T-cell (primary cell): ENCODE measurements at places on chromosomes 12 and 14.

- DNase-seq, result no peak
These were observed 415.1 kb downstream of the BCAT1 start for GRCh38 chr12:24533716-24534352.

GRCh38 chr12:65139389-65139788, 18.3 kb upstream of the WIF1 start:
- no peak for DNase-seq

GRCh38 chr12:8455727-8456360, at the start of gene CLEC6A:
CLEC6A (plus strand) TSS chr12:8455962; CDS start chr12:8456112, 150 bp downstream.
- no peak for DNase-seq

- DNase-seq, result no peak
These were observed 108.8 kb upstream of the RFLNA start for GRCh38 chr12:124185971-124186686.

DNA sequence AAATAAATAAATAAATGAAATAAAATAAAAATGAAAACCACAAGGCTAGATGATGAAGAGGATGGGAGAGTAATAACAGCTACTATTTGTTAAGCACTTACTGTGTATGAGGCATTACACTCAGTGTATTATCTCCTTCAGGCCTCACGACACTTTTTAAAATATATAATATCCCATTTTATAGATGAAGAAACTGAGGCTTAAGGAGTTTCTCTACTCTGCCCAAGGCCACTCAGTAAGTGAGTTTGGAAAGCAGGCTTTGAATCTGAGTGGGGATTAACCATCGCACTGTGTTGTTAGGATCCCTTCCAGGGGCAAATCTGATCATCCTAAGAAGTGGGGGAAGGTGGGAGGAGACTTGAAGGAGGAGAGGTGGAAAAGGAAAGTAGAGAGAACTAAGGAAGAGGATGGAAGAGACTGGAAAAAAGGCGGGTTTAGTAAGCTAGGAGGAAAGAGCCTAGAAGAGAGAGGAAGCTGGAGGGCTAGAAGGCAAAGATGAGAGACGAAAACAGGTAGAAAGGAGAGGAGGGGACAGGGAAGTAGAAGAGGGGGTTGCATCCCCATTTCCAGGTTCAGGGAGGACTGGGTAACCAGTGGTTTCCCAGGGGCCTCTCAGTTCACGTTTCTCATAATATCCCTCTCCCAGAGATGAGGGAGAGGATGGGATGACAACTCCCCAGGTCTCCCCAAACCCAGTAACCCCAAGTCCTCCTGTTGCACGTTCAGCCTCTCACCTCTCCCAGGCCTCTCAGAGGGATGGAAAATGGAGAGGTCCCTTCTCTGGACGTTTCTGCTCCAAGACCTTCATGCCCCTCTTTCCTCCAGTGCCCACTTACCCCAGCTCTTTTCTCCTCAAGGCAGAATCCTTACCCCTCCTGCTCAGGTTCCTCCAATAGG, 1.7 kb downstream of the STAT6 start:
- no peak for DNase-seq

- no peak for DNase-seq
These were observed 11.0 kb upstream of the LALBA start for GRCh38 chr12:48580831-48581230.

GRCh38 chr14:69154779-69155178, 1.9 kb upstream of the DCAF5 start:
- DNase-seq, result no peak

DNA sequence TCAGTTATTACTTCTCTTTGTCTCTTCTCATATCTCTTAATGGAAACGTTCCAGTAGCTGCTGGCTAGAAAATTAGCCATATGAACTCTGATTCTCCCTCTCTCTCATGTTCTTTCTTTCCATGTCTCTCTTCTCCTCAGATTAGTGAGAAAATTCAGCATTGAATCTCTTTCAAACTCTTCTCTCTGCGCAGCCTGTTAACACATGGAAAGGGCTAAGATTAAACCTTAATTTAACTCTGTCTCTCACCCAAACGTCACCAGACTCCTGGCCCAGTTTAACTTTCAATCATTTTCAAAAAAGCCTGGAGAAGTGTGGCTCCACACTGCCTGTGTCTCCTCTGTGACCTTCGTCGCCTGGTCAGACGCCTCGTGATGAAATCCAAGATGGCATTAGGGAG, 1234.2 kb downstream of the BCL11B start:
- no peak for DNase-seq

- peak; percentile 72 for DNase-seq
These were observed 9.4 kb downstream of the ASPG start for GRCh38 chr14:104094709-104095425.

- DNase-seq, result no peak
These were observed 26.9 kb downstream of the WBP11 start for GRCh38 chr12:14776236-14776961.

DNA sequence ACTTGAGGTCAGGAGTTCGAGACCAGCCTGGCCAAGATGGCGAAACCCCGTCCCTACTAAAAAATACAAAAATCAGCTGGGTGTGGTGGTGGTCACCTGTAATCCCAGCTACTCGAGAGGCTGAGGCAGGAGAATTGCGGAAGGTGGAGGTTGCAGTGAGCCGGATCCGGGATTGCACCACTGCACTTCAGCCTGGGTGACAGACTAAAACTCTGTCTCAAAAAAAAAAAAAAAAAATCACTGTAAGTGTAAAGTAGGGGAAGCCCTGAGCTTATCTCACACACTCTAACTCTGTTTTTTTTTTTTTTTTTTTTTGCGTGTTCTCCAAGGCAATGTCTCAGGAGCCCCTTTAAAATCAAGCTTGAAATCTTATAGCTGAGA, 421 bp upstream of the RBMS2 start:
- DNase-seq, result no peak

GRCh38 chr14:61671082-61671481, 24.2 kb upstream of the HIF1A start:
- DNase-seq, result peak; percentile 30

DNA sequence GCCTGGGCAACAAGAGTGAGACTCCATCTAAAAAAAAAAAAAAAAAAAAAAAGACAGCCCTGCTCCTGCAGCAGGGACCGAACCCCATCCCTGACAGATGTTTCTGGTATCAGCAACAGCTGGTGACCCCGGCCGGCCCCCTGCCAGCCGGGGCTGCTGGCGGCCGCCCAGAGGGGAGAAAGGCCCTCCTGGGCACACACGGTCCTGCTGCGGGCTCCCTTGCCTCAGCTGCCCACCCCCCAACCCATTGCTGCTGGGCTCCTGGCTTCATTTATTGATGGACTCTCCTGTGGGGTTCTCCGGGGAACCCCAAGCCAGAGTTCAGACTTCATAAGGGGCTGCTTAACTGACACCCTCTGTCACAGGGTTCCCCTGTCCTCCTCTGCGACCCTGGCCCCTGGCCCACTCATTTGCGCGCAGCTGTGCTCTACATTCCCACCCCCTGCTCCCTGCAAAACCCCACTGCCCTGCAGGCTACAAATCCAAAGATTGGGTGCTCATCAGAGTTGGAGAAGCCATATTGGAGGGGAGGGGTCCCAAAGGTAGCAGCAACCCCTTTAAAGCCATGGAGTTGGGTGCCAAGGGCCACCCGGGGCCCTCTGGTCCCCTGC, 103.6 kb upstream of the RTL1 start:
- DNase-seq, result no peak

DNA sequence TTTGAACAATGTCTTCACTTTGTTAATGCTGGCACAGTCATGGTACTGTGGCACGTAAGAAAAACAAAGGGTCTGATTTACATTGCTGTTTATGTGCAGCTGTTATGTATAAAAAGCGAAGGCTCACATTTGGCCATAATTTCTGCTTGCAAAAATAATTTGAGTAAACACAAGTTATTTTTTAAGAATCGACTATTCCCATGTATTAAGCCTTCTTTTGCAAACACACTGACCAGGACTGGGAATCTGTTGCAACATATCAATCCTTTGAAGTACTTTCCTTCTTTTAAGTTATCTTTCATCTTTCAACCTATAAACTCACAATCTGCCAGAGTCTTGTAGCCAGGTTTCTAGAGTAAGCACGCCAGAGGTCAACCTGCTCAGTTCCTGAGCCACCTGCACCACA, 145.4 kb upstream of the BMP4 start:
- no peak for DNase-seq

GRCh38 chr12:71799106-71799505, 40.5 kb upstream of the TBC1D15 start:
- no peak for DNase-seq

GRCh38 chr12:28998662-28999120, 150.4 kb upstream of the FAR2 start:
- no peak for DNase-seq

DNA sequence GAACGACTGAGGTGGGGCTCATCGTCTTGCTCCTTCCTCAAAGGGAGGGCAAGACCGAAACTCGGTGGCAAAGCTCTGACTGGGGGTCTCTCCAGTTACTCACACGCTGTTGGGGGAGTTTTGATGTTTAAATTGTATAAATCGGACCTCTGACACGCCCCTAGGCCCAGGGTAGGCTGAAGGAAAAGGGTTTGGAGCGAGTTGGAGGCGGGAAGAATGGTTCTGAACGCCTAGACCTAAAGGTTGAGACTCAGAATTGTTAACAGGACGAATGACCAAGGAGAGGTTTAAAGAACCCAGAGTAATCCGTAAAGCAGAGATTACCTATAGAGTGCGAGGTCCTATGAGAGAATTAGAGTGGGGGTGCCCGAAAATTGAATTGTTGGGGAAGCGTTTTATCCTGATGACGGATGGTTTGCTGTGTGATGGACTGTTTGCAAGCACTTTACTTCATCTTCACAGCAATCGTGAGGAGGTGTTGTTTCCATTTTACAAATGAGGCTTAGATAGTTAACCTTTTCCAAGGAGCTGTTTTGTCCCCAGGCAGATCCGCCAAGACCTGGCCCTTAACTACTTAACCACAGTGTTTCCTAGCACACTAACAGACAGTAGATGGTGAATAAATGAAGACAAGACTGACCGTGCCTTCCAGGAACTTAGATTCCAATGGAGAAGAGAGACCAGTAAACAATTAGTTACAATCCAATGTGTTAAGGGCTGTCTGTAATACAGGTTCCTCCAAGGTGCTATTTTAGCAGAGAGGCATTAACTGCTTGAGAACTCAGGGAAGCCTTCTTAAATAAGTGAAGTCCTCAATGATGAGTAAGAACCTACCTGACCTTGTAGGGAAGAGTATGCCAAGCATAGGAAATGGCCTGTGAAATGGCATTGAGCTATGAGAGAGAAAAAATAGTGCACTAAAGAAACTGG, 929 bp upstream of the UBE2N start:
- DNase-seq, result no peak

GRCh38 chr14:72558721-72559120, 335.2 kb downstream of the DPF3 start:
- DNase-seq, result no peak

GRCh38 chr14:104392001-104392395, 187.6 kb upstream of the C14orf180 start:
- DNase-seq, result no peak

- no peak for DNase-seq
These were observed 51.1 kb upstream of the EIF5 start for GRCh38 chr14:103282932-103283331.

DNA sequence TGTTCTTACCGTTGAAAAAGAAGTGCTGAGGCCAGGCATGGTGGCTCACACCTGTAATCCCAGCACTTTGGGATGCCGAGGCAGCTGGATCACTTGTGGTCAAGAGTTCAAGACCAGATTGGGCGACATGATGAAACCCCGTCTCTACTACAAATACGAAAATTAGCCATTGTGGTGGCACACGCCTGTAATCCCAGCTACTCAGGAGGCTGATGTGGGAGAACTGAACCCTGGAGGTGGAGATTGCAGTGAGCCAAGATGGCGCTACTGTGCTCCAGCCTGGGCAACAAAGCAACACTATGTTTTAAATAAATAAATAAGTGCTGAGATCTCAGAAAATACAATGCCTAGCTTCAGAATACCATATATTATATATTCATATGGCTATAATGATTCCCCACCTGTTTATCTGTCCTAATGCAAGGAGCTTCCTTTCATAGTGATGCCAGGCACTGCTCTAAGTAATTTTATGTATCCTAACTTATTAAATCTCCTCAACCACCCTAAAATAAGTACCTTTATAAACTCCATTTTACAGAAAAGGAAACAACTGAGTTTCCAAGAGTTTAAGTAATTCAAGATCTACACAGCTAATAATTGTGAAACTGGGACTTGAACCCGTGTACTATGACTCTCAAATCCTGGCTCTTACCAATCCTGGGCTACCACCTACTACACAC, 7.3 kb downstream of the PHLDA1 start:
- no peak for DNase-seq

DNA sequence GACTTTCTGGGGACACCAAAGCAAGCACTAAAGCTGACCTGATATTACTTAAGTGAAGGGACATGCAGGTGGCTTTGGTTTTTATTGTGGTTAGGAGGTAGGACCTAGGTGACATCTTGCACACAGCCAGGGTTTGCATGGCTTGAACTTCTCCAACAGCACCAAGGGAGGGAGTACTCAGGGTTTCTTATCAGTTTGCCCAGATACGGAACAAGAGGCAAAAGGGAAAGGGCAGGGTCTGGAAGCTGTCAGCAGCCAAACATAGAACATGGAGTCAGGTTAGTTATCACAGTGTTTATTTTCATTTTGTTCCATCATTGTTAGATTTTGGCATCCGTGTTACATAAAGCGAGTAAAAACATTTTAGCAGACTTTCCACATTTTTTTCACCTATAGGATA, 186.3 kb upstream of the CLEC14A start:
- DNase-seq, result no peak

DNA sequence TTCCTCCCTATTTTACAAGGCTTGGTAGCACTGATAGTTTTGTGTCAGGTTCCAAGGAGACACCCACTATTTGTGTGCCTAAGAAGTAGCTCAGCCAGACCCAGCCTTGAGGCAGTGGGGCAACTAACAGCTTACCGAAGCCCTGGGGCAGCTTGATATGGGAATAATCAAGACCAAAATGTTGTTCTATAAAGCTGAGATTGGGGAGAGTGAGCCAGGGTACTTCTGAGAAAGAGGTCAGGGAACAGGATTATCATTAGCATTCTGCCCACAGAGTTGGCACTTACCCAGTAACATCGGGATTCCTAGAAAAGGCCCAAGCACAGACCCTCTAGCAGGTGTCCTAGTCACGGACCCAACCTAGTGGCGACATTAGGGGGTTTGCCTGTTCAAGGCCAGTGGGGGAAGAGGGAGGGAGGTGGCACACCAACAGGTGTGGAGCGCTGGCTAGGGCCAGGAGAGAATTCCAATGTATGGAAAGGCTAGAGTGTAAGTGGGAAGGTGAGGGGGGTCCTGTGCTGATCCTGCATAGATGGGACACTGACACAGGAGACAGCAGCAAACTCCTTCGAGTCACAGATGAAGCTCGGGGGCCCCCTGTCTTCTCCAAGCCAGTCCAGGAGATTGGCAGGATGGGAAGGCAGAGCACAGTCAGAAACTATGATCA, 4.9 kb downstream of the PPP1R3E start:
- no peak for DNase-seq
